ENCODE measurements at places on chromosomes 2 and 18.

DNA sequence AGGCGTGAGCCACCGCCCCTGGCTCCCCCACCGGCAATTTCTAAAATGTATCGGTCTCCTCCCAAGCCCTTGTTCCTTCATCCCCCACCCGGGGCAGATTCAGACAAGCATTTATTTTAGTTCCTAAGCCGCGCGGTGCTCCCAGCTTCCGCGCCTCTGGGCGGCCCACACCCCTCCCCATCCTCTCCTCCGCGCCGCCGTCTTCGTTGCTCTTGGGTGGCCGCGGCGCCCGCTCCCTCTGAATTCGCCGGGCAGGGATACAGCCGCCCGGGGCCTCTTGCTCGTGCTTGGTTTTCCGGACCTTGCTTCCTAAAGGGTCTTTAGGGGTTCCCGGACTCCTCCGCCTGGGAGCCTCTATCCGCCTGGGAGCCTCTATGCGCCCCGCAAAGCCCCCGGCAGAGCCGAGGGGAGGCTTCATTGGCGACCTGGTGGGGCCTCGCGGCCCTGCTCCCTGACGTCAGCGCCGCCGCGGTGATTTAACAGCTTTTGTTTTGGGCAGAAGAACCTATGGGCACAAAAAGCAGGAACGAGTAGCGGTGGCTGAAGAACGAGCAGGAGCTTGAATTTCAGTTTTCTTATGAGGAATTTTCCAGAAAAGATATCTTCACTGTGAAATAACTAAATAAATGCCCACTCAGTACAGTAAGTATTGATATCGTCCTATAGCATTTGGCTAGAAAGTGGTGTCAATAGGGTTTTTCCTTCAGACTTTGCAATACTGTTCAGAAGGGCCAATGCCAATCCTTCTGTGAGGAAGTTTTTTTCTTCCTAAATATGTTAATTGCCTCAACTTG is 37.3 kb downstream of the PRKRA start:
- no peak for DNase-seq

DNA sequence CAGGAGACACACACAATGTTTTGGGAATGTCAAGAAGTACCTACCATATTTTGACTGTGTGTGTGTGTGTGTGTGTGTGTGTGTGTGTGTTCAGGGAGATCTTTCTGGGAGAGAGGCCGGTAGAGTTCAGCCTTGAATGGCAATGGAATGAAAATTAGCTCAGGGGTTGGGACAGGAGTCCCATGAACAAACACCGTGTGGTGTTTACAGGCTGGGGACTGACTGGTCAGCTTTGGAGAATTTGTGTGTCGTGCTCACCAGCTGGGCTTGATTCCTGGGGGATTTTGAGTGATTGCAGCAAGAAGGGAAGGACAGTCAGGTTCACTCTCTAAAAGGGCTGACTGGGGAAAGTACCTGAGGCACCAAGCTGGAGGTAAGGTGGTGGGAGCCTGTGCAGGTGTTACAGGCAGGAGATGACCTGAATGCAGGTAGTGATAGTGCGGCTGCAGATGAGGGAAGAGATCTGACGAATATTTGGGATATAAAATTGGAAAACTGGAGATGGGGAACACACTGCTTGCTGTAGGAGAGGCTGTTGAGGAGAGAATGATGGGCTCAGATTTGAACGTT is 2.5 kb upstream of the ADNP2 start:
- no peak for DNase-seq

- DNase-seq: no peak
Measured at GRCh38 chr2:203637471-203638167, 68.8 kb upstream of the CD28 start.

- no peak for DNase-seq
Measured at GRCh38 chr18:13180614-13181375, 37.8 kb upstream of the LDLRAD4 start.

GRCh38 chr2:180876506-180876905 is 103.9 kb upstream of the UBE2E3 start:
- DNase-seq: no peak

DNA sequence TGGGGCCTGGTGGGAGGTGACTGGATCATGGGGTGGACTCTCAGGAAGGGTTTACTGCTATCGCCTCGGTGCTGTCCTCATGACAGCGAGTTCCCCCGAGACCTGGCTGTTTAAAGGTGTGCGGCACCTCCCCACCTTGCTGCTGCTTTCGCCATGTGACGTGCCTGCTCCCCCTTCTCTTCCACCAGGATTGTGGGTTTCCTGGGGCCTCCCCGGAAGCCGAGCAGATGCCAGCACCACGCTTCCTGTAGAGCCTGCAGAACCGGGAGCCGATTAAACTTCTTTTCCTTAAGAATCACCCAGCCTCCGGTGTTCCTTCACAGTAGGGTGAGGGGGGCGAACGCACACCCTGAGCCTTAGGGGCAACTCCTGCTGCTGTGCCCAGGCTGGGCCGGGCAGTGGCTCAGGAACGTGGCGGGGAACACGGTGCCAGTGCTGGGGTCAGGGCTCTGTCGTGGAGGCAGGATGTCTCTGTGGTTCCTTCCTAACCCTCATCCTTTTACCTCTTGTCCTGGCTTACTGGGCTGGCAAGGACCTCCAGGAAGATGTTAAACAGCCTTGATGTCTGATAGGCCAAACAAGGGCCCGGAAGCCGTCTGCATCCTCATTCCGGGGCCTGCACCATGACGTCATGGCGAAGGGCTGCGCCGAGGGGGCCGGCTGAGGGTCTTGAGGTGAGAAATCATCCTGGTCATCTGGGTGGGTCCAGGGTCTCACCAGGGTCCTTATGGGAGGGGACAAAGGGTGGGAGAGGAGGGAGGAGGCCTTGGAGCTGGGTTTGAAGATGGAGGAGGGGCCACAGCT is 12.7 kb downstream of the NEU4 start:
- DNase-seq: no peak

Measured in LNCaP clone FGC (cell line).